Left hindlimb (tissue), 1 donor: ENCODE measurements at places on chromosomes 5 and 9.

DNA sequence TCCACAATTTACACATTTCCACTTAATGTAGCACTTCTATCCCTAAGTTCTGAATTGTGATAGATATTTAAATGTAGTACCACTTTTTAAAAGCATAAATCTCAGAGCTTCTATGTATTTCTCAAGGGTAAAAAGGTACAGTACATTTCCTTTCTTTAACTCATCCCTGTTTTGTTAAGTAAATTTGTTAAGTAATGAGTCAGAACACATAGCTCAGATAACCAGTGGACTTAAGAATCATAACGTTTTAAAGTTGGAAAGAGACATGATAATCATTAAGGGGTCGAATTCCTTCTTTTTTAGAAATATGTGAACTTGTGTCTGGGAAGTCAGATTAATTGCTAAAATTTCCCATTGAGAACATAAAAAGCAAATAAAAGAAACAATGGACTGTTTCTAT is 810.2 kb upstream of the NUDT12 start:
- no peak for DNase-seq

- no peak for DNase-seq
Observed at GRCh38 chr5:139481580-139482049, 943 bp downstream of the STING1 start.

- DNase-seq = no peak
Observed at GRCh38 chr9:97933297-97933998, 4.5 kb downstream of the HEMGN start.

GRCh38 chr9:33082538-33083326 is 6.3 kb upstream of the SMU1 start:
- no peak for DNase-seq

DNA sequence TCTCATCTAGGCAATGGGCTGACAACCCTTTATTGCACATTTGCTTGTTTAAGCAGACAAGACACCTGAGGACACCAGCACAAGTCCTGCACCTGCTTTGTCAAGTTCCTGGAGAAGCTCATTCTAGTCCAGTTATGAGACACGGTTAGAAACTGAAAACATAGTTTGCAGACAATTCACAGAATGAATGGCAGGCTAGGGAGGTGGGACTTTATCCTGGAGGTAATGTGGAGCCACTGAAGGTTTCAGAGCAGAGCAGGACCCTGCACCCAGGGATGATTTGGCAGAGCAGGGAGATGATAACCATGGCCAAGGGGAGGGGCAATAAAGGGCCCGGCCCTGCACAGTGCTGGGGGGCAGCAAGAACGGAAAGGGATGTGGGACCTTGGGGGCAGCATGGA is 50.7 kb upstream of the SLC25A51 start:
- no peak for DNase-seq

GRCh38 chr5:167851416-167851815 is 440.0 kb upstream of the WWC1 start:
- DNase-seq = no peak

- DNase-seq = no peak
Observed at GRCh38 chr5:179381691-179382090, 36.4 kb upstream of the ADAMTS2 start.

DNA sequence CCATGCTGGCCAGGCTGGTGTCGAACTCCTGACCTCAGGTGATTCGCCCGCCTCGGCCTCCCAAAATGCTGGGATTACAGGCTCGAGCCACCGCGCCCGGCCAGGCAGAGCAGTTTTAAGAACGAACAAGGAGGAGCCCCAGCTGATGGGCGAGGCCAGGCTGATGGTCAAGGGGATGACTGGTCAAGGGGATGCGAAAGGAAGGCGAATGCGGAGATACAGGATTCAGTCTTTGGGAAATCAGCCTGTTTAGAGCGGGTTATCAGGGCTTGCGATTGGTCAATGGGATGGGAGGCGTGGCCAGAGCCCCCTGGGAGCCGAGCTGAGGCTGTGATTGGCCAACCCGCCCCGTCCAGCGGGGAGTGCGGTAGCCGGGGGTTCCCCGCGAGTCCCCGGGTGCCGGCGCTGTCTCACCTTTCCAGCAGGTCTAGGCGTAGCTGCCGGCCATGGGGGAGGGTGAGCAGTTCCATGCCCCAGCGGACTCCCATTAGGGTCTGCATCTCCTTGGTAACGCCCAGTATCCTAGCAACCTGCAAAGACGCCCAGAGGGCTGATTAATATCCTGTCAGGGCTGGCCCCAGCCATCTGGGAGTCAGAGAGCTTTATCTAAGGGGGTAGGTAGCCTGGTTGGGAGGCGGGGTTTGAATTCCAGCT is 7.5 kb upstream of the TOR2A start:
- DNase-seq = no peak

GRCh38 chr5:133357758-133358157 is 254.6 kb downstream of the FSTL4 start:
- no peak for DNase-seq

DNA sequence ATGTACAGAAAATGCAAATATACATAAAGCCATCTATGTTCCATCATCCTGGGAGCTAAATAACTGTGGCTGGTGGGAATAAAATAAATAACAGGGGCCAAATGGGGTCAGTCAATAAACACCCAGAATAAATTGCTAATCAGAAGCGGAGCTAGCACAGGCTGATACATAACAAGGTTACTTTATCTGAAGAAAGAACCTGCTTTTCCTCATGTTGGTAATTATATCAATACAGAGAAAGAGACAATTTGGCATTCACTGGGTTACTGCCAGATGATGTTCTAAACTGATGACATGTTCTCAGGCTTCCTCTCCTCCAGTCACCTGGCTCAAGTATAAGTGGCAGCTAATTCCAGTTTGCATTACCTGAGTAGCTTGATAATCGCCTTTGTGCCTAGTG is 144.9 kb upstream of the CD180 start:
- DNase-seq = no peak

DNA sequence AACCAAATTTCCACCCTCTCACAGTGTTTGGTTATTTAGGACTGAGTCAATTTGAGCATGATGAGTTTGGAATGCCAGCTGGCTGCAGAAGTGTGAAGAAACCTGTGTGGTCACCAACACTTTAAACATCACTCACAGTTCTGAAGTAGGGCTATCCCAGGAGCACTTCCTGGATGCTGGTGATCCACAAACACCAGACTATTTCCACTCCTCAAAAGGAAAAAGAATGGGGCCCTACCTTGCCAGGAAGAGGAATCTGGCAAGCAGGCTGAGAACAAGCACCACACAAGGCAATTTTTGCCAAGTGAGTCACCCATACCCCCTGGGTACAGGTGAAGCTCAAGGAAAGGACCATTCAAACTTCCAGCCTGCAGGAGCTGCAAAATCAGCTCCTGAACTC is 294.2 kb upstream of the PTGER4 start:
- DNase-seq = peak; percentile 46

- DNase-seq = no peak
Observed at GRCh38 chr5:95382801-95383200, 8.4 kb upstream of the FAM81B start.

- DNase-seq = peak; percentile 58
Observed at GRCh38 chr5:756865-757345, 27.6 kb downstream of the ZDHHC11B start.

DNA sequence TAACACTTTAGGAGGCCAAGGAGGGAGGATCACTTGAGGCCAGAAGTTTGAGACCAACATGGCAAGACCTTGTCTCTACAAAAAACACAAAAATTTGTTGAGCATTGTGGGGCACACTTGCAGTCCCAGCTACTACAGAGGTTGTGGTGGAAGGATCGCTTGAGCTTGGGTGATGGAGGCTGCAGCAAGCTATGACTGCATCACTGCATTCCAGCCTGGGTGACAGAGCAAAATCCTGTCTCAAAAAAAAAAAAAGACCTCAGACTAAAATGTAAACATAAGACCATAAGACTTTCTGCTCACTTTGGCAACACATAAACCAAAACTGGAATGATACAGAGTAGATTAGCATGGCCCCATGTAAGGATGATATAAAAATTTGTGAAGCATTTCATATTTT is 24.6 kb upstream of the NANS start:
- no peak for DNase-seq

- no peak for DNase-seq
Observed at GRCh38 chr5:163190784-163191183, 246.6 kb upstream of the CCNG1 start.

- no peak for DNase-seq
Observed at GRCh38 chr5:61327760-61328753, 4.0 kb upstream of the ZSWIM6 start.

DNA sequence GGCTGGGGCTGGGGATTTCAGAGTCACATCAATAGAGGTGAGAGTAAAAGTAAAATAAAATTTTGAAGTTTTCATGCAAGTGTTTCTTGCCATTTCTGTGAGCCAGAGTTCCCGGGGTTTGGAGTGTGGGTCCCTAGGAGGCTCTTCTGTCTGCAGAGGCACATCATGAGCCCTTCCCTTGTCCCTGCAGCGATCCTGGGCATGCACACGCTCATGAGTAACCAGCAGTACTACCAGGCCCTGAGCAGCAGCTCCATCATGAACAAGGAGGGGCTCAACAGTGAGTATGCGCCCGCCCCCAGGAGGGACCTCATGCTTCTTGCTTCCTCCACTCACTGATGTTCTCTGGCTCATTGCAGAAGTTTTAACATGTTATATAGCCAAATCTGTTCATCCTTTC is 61.1 kb downstream of the TMOD1 start:
- no peak for DNase-seq

GRCh38 chr5:27705661-27706060 is 667.3 kb upstream of the CDH9 start:
- DNase-seq = no peak

- DNase-seq = no peak
Observed at GRCh38 chr9:6460189-6460768, 47.3 kb downstream of the UHRF2 start.

DNA sequence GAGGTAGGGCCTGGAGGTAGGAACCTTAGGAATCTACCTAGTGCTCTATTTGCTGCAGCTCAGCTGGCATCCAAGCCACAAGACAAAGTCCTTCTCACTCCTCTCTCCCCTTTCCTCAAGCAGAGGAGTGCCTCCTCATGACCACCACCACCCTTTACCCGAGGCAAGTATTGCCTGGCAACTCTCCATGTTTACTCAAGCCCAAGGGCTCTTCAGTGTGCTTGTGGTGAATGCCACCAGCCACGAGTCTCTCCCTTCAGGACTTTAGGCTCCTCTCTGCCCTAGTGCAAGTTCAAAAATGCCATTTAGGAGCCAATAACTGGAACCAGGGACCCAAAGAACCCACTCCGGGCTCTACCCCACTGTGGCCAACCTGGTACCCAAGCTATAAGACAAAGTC is 514.5 kb upstream of the RGMB start:
- DNase-seq = no peak

DNA sequence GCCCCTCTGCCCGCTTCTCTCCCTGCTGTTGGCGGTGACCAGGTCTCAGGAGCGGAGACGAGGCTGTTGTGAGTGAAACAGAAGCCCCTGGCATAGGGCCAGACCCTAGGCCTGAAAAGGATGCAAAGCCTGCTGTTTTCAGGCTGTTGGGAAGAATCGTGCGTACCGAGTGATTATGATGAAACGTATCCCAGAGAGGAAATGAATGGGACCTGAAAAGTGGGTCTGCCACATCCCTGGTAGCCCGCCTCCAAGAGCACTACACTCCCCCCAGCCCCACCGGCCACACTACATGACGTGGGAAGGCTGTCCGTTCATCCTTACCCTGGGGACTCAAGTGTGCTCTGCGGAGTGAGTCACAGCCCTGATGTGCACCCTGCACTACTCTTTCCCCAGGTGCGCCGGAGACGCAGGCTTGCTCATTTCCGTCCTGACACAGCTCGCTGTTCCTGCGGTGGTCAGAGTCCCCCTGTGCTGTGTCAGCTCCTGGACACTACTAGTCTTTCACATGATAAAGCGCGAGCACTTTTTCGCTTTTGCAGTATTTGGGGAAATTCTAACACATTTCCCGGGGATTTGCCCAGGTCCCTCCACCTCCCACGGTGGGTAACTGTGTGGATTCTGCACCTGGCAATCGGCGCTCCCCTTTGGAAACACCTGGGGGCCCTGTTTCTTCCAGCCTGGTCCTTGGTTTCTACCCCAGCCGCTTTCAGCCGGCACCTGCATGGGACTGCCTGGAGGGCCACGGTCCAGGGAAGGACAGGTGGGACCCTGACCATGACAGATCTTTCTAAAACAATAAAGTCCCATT is 91.5 kb downstream of the ANKRD33B start:
- DNase-seq = peak; percentile 23

DNA sequence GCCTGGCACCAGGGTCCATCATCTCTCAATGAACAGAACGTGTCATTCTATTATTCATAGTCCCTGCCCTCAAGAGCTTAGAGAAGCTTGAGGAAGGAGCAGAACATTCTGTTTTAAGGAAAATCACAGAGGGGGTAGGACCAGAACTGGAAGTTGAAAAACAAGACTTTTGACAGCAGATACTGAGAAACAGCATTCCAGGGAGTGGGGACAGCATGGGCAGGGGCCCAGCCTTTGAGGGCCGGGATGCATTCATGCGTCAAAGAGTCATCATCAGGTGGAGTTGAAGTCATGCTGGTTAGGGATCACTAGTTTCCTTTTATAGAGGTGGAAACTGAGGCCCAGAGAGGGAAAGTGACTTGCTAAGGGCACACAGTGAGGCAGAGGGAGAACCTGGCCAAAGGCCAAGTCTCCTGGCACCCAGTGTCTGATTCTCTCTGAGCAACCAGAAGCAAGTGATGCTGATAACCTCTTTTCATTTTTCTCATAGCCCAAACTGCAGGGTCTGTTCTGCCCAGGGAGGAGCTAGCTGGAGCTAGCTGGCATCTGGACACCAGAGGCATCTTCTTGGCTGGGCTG is 41.5 kb upstream of the STXBP1 start:
- no peak for DNase-seq

- no peak for DNase-seq
Observed at GRCh38 chr5:178212241-178213002, 8.1 kb downstream of the HNRNPAB start.

- DNase-seq = no peak
Observed at GRCh38 chr9:88992556-88992955, 1.3 kb downstream of the S1PR3 start.

DNA sequence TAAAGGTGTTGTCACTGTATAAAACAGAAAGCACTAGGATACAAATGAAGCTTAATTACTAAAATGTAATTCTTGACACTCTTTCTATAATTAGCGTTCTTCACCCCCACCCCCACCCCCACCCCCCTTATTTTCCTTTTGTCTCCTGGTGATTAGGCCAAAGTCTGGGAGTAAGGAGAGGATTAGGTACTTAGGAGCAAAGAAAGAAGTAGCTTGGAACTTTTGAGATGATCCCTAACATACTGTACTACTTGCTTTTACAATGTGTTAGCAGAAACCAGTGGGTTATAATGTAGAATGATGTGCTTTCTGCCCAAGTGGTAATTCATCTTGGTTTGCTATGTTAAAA is 43.8 kb downstream of the NDFIP1 start:
- DNase-seq = no peak
